ENCODE measurements at places on chromosomes 2 and 18.

DNA sequence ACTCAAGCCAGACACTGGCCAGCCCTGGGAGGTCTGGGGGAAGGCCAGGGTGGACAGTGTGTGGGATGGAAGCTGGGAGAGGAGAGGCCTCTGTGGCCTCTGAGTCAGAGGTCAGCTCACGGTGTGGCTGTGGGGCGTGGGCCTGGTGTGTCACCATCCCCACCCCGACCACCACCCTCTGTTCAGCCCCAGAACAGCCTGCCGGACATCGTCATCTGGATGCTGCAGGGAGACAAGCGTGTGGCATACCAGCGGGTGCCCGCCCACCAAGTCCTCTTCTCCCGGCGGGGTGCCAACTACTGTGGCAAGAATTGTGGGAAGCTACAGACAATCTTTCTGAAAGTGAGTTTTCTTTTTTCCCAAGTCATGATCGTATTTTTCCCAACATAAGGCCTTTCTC, 110.5 kb downstream of the DYSF start:
- no peak for DNase-seq

GRCh38 chr18:76445741-76446232, 49.3 kb downstream of the ZNF516 start:
- no peak for DNase-seq

DNA sequence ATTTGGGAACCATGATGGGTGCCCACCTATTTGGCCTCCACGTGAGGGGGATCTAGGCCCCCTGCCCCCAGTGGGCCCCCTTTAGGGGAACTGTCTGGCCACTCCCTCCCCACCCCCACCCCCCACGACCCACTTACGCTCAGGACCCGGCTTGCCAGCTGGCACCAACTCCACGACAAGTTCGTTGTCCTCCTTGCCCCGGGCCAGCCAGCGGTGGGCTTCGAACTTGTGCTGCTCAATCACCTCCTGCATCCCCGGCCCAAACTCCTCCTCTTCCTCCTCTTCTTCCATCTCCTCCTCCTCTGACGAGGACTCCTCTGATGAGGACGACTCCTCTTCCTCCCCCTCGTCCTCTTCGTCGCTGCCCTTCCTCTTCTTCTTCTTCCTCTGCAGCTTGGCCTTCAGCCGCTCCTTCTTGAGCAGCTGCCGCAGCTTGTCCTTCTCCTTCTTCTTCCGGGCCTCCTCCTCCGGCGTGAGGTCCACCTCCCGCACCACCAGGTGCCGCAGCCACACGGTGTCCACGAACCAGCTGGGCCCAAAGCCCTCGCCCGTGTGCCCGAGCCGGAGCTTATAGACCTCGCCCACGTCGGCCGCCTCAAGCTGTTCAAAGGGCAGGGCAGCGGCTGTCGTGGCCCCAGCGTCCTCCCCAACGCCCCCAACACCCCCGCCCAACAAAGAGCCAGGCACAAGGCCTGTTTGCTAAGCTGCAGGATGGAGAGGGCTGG, 96.9 kb downstream of the LOXHD1 start:
- no peak for DNase-seq

GRCh38 chr2:128317181-128317898, 1.3 kb downstream of the HS6ST1 start:
- peak; percentile 51 for DNase-seq

- DNase-seq, result no peak
These were observed 22.2 kb downstream of the ITGAV start for GRCh38 chr2:186612026-186612425.

DNA sequence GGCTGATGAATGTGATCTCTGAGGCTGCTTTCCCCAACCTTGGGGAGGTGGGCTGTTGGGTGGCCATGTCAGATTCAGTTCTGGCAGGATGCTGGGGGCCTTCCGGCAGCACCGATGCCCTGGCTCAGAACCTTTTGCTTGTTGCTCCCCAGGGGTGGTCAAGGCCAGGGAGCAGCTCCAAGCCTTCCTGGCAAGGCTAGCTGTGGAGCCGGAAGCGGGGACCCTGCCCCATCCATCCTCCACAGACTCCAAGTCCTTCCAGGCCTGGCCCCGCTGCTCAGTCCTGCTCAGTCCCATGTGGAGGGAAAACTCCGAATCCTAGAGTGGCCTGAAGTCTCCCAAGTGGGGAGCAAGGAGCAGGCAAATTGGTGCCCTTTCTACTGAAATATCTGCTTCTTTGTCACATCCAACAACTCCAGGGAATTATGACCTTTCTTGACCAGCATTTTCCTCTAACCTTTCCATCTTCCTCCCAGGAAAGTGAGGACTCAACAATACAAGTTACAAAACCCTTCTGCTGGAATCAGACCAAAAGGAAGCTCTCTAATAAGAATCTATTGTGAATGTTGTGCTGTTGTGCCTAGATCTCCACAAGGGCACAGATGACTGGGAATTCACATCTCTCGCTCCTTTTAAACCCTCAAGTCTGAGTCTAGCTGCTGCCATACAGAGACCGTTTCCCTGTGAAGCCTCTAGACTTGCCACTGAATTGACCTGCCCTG, 134.0 kb downstream of the MCFD2 start:
- DNase-seq, result no peak

- DNase-seq, result no peak
These were observed 16.0 kb downstream of the NEB start for GRCh38 chr2:151718247-151718646.

- no peak for DNase-seq
These were observed 77.7 kb downstream of the THADA start for GRCh38 chr2:43518181-43518580.

Measured in stimulated activated CD8-positive, alpha-beta memory T cell treated with anti-CD3 and anti-CD28 coated beads, Interleukin-4, amount 100 ng/mL, for 48 hours (primary cell).